ENCODE measurements at places on chromosomes 5 and 9.

GRCh38 chr5:50853151-50853550 lies 186.7 kb downstream of the PARP8 start:
- DNase-seq: no peak

DNA sequence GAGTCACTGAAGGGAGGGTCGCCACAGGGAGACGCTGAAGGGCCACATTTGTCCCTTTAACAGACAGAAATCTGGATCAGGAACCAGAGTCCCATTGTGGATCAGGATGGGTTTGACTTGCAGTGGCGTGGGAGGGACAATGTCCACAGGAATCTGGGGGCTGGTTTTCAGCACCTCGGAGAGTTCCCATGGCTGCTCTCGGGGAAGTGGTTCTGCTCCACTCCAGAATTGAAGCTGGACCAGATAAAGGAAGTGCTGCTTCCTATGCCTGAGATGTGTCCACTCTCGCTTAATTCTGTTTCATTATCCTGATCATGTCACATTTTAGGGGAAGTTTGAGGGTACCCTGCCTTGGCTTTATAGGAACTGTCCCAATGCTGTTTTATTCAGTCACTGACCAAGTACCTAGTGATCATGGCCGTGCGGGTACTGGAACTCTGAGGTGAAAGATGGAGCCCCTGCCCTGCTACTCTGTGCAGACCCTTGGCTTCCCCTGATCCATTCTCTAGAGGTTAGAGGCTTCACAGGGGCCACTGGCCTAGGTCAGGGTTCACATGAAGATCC lies 28.7 kb downstream of the ENHO start:
- no peak for DNase-seq

DNA sequence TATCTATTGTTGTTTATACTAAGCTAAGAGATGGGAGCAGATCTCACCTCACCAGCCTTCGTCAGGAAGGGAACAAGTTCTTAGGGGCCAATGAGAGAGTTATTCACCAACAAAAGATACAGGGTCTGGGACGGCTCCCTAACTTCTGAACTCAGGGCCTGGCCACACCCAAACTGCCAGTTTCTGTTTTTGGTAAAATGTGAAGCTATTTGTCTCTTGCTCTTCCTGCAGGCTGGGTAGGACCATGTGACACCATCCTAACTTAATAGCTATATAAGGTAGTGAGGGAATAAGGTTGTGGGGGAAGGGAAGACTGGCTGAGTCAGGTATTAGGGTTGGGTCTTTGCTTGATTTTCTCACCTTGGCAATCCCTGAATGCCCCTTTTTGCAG lies 480.5 kb downstream of the KDM4C start:
- no peak for DNase-seq

DNA sequence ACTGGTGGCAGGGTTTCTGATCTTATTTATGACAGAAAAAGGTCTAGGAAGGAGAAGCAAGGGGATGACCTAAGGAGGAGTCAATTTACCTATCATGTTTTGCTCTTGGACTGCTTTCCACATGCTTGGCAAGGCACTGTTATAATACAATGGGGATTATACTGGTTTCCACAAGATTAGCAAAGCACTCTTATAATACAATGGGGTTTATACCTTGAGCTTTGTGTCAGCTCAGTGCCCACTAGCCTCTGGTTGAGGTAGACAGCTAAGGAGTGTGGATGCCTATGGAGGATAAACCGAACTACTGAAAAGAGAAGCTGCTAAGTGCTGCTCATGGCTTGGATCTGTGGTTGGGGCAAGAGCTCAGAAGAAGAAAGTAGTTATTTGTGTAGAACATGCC lies 68.7 kb downstream of the MRPS27 start:
- DNase-seq: no peak

DNA sequence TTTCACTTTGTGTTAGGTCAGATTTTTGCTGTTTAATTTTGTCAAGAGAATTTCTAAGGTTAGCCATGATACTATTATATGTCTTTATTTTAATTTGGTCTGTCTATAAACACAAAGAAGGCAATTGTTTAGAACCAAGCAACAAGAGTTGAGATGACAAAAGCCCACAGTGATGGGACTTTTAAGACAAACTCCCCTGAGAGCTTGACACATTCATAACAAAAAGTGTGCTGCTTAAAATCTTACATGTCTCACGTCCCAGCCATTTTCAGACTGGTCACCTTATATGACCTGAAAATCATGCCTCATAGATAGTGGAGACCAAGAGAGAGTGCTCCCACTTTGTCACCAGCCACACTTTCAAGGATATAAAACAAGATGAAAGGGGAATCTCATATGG lies 21.6 kb upstream of the NNT start:
- DNase-seq: no peak

DNA sequence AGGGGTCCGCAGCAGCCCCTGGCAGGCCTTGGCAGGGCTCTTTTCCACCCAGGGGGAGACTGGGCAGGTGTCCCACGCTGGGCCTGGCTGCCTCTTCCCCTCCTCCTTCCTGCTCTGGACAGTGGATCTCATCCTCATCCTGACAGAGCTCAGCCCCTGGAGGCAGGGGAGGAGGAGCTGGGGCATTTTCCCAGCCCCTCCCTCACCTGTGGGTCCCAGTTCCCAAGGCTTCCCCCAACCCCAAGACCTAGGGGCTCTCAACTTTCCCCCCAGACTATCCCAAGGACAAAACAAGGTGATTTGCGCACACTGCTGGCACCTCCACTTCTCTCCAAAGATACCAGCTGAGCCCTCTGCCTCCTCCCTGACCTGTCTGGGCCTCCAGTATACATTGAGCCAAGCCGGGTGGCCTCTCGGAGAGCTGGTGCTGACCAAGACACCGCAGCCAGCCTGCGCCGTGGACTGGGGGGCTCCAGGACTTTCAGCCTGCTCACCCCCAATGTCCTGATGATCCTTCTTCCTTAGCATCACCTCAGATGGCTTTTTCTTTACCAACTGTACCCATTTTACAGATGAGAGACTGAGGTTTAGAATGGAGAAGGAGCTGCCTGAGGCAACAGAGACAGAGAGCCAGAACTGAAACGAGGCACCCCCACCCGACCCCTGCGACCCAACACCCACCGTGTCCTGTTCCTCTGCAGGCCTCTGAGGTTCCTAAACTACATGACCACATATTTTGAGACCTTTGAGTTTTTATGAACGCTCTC lies 126.6 kb downstream of the BARX1 start:
- DNase-seq: no peak

- no peak for DNase-seq
These were observed 29.1 kb upstream of the ANKRD31 start for GRCh38 chr5:75265731-75266130.

- no peak for DNase-seq
These were observed 68.4 kb downstream of the PAM start for GRCh38 chr5:102823441-102823874.

DNA sequence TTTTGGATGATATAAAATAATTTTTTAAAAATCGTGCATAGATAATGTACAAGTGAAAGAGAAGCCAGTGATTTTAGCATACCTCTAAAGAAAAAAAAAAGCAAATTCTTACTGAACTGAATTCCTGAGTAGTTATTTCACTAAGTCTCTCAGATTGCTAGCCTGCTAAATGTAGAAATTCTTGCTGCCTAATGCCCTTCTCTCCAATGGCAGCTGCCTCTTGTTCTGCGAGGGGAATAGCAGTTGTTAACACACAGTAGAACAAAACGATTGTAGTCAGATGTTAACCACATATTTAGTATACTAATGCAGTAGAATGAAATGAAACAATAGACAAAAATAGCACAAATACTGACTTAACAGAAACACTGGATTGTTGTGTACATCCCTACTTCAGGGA lies 26.8 kb downstream of the SMAD5 start:
- no peak for DNase-seq

GRCh38 chr5:102277144-102277543 lies 18.9 kb downstream of the SLCO4C1 start:
- DNase-seq: no peak

DNA sequence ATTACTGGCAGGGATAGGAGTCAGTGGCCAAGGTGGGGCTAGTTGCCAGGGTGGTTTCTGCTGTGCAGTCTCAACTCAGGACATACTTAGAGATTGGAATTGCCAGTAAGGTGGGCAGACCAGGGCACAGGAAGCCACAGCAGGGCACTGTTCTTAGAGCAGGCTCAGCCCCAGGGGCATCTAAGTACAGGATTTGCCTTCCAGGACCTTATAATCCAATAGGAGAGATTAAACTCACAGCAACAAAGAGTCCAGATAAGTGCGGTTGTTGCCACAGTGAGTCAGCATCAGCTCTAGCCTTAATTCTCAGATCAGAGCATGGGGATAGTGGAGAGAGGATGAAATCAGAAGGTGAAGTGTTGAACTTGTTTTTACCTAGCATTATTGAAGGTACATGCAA lies 265.8 kb upstream of the TRPC7 start:
- DNase-seq: no peak

GRCh38 chr5:131854134-131854533 lies 57.3 kb upstream of the FNIP1 start:
- DNase-seq: no peak

DNA sequence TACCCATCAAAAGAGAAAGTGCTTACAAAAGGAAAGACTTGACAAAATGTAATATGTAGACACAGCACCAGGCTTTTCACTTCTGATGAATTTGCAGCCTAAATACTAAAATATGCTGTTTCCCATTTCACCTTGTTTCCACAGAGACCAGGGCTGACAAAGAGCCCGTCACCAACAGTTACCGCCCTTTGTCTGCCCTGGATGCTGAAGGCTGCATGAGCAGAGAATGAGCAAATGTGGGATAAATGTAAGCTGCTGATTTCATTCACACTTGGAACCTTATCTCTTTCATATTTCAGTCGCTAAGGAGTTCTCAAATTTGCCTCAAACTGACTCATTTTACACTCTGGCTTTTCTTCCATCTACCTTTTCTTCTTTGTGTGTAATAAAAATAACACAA lies 213.9 kb downstream of the TMEM167A start:
- no peak for DNase-seq
